ENCODE measurements at places on chromosomes 11 and 22.

DNA sequence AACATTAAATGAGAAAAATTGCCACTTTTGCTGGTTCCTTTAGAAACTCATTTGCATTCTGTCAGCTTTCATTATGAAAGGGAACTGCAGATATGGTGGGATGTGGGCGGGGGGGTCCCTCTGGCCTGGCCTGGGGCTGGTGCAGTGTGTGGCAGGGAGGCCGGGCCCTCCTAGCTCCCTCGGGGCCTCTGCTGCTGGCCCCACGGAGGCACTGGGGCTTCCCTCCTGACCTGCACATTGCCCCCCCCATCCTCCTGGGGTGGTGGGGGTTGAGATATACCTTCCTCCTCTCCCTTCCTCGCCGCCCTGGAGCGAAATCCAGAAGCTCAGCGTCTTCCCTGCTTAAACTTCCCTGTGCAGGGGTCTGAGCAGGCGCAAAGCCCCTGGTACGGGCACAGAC is 1005.9 kb downstream of the BRD1 start:
- no peak for DNase-seq

DNA sequence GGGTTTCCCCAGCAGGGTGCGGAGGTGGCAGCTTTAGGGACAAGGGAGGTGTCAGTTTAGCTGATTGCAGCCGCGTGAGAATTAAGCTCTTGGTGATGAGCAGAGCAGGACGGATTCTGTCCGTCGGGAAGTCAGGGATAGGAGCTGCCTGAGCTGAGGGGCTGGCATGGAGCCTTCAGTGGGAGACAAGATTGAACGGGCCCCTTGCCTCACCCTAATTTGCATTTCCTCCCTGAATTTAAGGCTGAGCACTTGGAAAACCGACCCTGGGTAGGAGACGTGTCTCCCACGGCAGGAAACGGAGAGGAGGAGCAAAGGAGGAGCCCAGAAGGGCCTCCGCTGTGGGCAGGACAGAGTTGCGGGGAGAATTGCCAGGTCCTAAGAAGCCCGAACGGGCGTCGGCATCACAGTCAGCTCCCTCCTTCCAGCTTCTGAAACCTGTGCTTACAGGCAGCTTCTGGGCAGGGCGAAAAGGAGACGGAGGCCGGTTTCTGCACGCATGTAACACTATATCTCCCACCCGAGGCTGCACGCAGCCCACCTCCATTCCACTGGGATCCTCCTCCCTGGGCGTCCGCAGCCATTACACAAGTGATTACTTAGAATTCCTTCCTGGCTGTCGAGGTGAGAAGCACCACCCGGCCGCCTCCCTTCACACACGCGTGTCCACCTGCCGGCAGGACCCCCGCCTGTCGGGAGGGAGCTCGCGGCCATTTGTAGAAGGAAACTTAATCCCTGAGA is 345.8 kb downstream of the BRD1 start:
- no peak for DNase-seq

DNA sequence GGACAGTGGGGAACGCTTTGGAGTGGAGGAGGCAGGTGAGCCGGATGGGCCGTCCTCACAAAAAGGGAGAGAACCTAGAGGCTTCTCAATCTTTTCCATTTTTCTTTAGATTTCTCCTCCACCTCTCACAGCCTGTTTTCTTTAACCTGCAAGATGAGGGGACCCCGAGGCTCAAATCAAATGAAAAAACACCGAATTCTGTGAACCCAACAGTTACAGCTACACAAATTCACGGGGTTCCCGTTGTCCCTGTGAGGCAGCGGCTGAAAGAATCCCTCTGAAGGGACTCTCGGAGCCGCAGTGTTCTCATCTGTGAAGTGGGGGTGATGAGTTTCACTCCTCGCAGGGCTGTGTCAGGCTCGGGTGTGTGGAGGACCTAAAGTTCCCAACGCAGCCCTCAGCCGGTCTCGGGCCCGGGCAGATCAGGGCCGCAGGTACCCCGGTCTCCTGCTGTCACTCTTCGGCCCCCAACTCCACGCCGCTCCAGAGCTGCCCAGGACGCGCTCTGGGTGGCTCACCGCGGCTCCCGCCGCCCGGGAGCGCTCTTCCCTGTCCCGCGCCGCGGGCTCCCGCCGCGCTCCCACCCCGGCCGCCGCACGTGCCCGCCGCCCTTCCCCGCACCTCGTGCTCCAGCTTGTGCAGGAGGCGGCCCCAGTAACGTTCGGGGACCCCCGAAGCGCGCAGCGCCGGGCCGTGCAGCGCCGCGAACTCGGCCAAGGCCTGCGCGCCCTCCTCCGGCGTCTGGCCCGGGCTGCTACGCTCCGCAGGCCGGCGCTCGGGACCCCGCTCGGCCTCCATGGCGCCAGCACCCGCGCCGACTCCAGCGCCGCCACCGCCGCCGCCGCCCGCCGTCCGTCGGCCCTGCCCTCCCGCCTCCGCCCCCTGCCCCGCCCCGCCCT is at the start of gene TTLL12:
TSS of gene TTLL12 (minus strand) at position 863 of the 899 bp plus-strand sequence. CDS start at position 798, 65 bp downstream.
- DNase-seq = peak; percentile 83

GRCh38 chr22:50739279-50739691 is 1.3 kb downstream of the ACR start:
- no peak for DNase-seq

DNA sequence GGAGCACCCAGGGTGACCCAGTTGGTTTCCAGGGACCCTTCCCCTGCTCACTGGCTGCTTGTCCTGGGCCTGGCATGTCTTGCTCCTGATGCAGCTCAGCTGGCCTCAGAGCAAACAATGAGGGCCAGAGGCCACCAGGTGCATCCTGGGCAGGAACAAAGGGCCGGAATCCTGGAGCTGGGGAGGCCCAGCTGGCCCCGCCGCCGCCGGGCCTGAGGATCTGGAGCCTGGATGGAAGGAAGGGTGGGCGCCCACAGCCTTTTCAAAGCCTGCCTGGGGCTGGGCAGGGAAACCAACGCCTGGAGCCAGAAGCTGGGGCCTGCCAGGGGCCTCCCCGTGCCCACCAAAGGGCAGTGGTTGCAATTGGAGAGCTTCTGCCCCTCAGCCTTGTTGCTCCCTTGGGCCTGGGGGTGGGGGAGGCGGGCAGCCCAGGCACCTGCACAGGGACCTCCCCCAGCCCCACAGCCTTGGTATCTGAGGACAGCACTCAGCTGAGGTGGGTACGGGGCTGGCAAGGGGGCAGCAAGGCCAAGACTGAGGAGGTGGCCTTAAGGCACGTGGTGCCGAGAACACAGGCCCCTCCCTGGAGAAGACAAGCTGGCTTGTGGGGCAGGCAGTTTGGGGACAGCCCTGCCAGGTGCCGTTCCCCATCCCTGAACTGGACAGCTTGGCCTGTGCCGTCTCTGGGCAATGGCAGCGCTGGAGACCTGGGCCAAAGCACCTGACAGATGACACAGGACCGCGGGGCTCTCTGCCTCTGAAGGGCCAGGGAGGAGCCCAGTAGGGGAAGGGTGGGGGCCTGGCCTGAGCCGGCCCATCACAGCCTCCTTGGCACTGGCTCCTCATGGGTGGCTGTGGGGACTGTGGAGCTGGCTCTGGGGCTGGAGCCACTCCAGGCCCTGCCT is 7.1 kb upstream of the ADORA2A start:
- no peak for DNase-seq

GRCh38 chr22:27630754-27631153 is 170.8 kb downstream of the MN1 start:
- no peak for DNase-seq

DNA sequence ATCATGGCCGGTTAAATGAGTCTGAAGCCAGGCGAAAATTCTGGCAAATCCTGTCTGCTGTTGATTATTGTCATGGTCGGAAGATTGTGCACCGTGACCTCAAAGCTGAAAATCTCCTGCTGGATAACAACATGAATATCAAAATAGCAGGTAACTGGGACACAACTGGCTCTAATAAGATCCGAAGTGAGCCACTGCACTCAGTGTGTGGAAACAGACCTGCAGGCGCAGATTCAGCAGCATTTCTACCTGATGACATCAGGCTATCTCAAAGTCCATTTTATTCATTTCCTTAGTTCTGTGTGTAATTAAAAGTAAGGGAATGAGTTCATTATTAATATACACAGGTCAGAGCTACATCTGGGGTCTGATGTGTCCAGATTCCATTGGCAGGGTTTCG is 78.2 kb downstream of the PPP2R1B start:
- no peak for DNase-seq

DNA sequence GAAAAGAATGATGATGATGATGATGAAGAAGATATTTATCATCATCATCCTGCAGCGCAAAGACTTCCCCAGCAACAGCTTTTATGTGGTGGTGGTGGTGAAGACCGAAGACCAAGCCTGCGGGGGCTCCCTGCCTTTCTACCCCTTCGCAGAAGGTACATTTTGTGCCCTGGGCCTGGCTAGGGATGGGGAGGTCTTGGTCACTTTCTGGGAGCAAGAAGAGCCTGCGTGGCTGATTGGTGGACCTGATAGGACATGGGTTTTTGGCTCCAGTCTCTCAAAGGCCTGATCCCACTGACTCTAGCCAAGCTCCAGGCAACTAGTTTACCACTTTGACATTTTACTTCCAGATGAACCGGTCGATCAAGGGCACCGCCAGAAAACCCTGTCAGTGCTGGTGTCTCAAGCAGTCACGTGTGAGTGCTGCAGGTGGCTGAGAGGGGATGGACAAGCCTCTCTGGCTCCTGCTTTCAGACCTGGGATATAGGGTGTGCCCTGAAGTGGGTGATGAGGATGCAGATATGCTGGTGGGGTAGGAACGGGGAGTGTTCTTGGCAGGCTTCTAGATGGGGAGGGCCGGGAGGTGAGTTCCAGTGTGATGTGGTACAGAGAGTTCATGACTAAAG is 5.3 kb downstream of the SIDT2 start:
- DNase-seq = no peak

- no peak for DNase-seq
Observed at GRCh38 chr11:1224491-1225385, 1.9 kb downstream of the MUC5B start.

DNA sequence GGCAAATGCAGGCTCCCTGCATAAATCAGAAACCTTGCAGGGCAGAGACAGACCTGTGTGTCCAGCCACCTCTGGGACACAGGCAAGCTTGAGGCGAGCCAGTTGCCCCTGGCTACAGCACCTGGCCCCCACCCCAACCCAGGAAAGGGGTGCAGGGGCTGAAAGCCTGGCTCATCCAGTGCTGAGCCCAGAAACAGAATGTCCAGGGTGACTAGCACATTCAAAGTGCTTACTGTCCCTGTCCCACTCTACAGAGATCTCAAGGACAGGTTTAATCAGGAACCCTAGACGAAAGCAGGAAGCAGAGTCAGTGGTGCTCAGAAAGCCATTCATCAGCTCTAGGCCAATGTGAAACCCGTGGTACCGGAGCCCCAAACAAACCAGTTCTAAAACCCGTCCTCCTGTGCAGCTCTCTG is 31.9 kb downstream of the PLEKHA7 start:
- no peak for DNase-seq

- peak; percentile 49 for DNase-seq
Observed at GRCh38 chr11:18384157-18384641, 10.2 kb upstream of the LDHA start.
